Stimulated activated CD4-positive, alpha-beta T cell treated with anti-CD3 and anti-CD28 coated beads, Interleukin-12 subunit alpha, Interleukin-12 subunit beta, amount 100 ng/mL, for 48 hours (primary cell): ENCODE measurements at places on chromosomes 16 and 17.
A peak's percentile ranks its signal among the peaks of the same experiment; 100 is the strongest.

- no peak for DNase-seq
These were observed 77.7 kb downstream of the GAS7 start for GRCh38 chr17:10120749-10121148.

DNA sequence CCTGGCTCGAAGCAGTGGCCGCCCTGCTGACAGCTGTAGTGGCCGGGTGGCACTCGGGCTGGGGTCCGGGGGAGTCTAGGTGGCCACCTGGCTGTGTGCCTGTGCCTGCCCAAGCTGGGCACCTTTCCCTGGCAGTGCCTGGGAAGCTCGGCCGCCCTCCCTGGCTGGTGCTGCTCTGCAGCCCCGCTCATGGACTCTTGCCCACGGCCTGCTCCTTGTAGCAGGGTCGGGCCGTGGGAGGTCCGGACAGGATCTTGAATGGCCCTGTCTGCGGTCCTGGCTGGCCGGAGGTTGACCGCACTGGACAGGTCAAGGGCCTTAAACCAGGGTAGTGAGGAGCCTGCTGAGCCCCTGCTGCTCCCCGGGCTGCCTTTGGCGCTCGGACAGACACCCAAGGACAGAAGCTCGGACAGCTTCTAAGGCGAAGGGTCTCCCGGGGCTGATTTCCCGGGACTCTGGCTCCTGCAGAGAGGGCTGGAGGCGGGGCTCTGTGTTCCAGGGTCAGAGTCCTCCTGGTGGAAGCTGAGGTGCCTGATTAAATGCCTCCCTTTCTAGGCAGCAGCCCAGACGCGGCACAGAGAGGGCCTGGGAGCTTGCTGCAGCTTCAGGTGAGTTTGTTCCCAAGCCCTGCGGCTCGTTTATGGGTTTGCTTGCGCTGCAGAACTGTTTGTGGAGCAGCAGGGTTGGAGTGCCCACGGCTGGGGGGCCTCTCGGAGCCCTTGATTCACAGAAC, 6.0 kb downstream of the CAPN15 start:
- no peak for DNase-seq

- no peak for DNase-seq
These were observed 1280.3 kb downstream of the CDH8 start for GRCh38 chr16:60755907-60756306.

DNA sequence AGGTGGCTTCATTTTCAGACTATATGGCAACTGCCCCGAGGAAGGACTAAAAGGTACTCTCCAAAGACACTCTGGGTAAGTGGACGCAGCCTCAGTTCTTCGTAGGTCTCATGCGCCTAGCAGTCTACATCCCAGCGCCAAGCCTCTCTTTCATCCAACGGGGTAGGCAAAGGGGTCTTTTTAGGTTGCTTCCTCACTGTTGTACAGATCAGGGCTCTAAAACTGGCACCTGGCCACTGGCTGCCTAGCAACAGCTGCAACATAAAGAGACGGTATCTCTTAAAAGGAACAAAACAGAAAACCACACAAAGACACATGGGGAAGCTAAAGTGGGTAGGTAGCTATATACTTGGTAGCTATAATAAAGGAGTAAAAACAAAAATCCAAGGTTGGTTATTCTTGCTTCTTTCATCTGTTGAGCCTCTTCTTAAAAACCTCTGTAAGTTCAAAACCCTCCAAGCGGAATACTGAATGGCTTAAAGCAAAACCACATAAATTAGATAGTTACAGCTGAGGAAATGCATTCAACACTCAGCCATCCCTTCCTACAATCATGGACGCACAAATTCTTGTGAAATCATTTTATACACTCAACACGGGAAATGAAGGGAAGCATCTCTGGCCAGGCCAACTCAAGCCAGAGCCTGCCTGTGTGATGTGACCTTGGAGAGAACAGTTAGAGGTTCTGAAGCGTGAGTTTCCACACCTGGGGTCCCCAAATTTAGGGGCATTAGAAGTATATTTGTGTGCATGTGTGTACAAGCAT, 22.7 kb downstream of the CYTH1 start:
- DNase-seq = no peak

DNA sequence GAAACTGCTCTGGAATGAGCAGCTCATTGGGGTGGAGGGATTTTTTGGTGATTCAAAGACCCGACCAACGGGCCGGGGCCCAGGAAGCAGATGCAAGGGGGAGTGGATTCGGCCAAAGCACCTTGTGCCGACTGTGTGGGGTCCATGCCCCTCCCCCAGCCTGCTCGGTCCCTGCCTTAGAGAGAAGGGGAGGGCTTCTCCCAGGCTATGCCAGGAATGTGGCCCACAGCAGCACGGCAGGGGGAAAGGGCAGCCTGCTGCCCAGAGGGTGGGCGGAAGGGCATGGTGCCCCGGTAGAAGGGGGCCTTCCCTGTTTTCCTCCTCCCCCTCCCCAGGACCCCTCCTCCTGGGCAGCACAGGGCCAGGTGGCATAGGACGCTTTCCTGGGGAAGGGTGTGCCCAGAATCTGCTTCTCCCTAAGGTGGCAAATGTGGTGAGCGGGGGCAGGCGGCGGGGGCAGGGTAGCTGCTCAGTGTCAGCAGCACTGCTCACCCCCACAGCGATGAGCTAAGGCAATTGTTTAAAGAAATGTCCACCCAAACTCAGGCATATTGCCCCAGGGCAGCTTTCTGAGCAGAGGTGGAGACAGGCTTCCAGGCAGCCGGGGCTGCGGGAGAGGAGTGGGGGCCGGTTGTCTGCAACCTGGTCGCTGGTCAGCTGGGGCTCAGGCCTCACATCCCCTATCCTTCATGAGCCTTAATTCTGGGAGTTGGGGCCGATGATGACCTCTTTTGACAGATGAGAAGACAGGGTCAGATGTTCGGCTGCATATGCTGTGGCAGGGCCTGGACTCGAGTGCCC, 33.9 kb upstream of the MLKL start:
- no peak for DNase-seq

- DNase-seq = peak; percentile 20
These were observed 250.8 kb upstream of the RPL38 start for GRCh38 chr17:73952480-73953205.

- DNase-seq = no peak
These were observed 23.8 kb downstream of the UNC13D start for GRCh38 chr17:75820094-75821080.

DNA sequence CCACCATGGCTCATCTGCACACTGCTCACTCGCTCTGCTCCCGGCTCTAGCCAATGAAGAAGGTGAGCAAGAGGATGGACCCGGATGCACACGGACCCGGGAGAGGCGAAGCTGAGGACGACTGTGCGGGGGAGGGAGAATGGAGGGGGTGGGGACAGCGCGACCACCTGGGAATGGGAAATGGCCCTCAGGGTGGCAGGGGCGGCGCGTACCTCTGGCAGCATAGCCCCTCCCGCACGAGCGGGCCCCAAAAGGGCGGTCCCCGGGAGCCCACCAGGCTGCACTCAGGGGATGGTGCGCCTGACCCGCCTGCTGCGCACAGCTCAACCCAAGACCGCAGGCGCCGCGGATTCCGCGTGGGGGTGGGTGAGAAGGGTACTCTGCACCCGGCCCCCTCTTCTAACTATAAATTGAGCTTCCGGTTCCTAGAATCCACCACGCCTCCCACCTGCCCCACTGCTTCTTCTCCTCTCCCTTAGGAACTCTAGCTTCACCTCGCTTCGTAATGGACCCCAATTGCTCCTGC, 6.1 kb downstream of the MT1H start:
- no peak for DNase-seq

- DNase-seq = no peak
These were observed 3.8 kb downstream of the WFDC1 start for GRCh38 chr16:84298376-84298899.

GRCh38 chr16:71367241-71367976, 8.9 kb downstream of the CALB2 start:
- peak; percentile 29 for DNase-seq

DNA sequence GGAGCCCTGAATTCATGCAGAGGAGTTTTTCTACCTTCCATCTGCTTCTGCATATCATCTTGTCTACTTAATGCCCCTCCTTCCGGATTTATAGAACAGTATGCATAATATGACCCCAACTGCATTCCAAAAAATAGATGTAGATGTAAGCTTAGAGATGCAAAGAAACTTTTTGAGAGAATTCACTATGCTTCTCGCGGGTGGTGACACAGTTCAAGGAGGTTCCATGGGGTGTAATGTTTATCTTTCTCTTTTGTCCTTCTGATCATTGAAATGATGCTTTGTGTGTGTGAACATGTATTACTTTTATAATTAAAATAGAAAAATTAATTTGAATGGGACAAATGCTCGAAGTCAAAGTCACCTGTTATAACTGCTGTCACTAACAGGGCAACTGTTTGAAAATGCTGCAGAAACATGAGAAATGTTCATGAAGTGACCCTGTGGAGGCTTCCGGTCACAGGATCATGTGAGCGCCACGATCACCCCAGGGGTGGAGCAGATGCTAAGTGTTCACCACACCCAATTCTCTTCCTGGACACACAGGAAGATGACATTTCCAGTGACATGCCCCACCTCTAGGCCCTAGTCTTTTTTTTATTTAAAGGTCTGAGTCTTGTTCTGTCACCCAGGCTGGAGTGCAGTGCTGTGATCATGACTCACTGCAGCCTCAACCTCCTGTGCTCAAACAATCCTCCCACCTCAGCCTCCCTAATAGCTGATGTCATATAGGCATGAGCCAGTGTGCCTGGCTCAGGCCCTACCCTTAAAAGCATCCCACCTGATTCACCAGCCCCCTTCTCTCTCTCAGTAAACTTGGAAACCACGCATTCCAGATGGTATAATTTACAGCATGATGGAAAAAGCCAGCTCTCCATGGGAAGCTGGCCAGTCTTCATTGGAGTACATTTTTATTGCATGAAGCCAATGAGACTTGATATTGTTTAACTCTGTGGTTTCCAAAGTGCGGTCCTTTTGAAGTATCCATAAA, 21.0 kb upstream of the AGRP start:
- DNase-seq = peak; percentile 15

DNA sequence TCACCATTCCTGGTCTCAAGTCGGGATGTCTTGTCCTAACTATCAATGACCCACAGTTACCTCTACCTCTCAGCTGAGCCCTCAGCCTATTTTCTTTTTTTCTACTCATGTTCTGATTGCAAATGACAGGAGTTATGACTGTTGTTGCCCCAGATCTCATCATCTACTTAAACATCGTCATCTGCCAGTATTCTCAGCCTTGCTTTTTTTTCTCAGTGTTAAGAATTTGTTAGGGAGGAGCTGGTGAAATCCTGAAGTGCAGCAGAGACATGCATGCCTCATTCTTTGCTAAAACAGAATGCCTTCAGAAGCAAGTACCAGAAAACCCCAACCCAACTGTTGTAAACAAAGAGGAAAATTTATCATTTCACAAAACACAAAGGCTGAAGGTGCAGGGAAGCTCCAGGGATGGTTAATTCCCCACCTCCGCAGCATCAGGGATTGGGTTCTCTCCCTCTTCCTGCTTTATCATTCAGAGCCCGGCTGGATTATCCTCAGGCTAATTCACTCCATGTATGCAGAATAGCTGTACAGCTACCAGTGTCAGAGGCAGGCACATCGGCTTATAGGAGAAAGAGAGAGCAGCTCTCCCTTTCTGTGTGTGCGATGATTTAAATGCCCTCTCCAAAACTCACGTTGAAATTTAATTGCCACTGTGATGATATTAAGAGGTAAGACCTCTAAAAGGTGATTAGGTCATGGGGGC, 540.8 kb upstream of the HSBP1 start:
- no peak for DNase-seq

- no peak for DNase-seq
These were observed 380.0 kb upstream of the XYLT1 start for GRCh38 chr16:17850581-17851250.

DNA sequence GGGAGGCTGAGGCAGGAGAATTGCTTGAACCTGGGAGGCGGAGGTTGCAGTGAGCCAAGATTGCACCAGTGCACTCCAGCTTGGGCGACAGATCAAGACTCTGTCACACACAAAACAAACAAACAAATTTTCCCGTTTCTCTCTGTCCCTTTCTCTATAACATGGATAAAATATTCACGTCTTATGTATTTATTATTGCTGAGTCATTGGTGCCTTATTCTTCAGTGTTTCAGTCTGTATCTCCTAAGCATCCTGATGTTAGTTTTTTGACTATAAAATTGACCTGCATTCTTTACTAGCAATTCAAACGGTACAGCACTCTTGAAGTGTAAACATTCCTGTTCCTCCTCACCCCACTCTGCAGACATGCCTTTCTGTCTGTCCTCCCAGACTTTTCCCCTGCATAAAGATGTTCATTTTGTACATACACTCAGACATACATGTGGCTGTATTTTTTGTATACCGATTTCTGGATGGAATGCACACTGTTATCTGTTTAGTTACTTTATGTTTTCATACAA, 16.4 kb downstream of the DHODH start:
- no peak for DNase-seq

DNA sequence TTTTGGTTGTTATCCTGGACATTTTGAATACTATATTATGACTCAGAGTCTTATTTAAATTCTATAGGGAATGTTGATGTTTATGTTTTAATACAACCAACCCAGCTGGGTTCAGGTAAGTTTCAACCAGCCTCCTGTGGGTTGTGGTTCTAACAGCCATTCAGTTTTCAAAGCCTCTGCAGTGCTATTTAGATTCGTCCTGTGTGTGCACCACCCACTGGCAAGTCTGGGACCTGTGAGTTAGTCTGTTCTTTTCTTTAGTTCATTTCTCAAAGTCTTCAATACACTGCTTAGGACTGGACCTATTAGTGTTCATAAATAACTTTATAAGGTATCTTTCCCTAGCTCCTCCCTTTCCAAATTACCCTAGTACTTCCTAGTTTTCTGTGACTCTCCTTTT, 170.6 kb downstream of the TMEM132E start:
- DNase-seq = no peak

DNA sequence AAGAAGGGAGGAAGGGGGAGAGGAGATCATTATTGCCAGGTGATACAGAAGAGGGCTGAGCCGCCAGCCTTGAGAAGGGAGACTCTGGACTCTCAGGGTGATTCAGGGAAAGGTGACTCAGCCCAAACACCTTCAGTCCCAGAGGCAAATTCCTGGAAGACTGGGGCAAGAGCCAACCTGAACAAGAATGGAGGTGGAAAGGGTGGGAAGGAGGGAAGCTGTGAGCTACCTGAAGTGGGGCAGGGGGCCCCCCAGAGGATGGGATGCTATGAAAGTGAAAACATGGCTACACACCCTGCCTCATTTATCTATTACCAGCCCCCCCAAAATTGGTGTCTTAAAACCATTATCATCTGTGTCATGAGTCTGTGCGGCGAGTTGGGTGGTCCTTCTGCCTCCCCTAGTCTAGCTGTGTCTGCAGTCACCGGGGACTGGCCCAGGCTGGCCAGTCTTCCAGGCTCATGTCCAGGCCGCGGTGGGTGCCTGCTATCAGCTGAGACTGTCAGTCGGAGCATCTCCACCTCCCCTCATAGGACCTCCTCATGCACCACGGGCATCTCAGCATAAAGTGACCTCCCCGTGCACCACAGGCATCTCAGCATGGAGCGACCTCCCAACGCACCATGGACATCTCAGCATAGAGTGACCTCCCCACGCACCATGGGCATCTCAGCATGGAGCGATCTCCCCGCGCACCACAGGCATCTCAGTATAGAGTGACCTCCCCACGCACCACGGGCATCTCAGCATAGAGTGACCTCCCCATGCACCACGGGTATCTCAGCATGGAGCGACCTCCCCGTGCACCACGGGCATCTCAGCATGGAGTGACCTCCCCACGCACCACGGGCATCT, 3.2 kb upstream of the SLC47A2 start:
- no peak for DNase-seq

- no peak for DNase-seq
These were observed 355.1 kb downstream of the CDH8 start for GRCh38 chr16:61681124-61681523.
